ENCODE measurements at places on chromosomes 2 and 18.

GRCh38 chr2:160411167-160411566, 82.4 kb downstream of the RBMS1 start:
- no peak for DNase-seq

- no peak for DNase-seq
Observed at GRCh38 chr2:172986040-172986439, 89.6 kb upstream of the MAP3K20 start.

DNA sequence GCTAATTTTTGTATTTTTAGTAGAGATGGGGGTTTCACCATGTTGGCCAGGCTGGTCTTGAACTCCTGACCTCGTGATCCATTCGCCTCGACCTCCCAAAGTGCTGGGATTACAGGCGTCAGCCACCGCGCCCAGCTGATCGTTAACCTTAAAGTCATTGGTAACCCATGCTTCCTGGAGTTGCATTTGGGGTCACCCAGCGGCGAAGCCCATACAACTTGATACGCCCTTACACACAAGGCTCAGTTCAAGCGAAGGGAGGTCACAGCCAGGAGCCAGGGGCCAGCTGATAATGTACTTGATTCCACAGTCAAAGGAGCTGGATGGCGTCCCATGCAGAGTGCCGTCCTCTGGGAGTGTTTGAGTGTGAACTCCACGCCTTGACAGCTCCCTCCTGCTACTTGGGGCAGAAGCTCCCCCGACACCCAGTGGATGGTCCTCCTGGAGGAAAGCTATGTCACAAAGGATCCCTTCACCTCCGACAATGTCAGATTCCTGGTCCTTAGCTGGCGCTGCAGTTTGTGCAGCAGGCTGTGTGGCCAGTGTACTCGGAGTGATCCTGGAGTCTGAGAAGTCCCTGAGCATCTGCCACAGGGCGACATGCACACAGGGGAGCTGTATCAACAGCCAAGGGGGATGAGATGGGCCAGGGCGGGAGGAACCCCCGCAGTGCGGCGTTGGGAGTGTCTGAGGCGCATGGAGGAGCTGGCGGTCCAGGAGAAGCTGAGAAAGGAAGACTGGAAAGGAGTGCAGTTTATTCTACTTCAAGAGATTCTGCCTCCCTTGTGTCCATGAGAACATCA, 7.9 kb downstream of the CLHC1 start:
- DNase-seq, result no peak

DNA sequence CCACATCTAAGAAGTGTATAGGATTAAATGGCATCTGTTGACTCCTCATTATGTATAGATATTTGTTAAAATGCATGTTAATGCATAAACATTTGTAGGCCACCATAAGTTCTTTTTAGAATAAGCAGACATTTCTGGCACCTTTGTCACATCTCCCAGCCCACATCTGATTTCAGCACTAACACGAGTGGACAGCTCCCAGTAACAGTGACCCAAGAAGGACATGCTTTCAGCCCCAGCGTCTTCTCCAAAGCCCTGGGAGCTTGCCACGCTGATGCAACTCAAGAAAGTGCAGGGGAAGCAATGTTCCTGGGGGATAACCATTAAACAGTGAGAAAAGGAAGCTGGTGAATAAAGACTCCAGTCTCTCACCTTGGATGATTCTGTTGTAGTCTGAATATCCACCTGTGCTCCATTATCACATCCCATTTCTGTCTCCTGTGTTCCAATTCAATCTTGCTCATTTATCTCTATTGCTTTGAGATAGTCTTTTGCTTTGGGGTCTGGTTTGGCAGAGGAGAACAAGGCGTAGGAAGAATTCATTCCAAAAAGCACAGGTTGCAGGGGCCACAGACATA, 182.6 kb upstream of the THSD7B start:
- no peak for DNase-seq

DNA sequence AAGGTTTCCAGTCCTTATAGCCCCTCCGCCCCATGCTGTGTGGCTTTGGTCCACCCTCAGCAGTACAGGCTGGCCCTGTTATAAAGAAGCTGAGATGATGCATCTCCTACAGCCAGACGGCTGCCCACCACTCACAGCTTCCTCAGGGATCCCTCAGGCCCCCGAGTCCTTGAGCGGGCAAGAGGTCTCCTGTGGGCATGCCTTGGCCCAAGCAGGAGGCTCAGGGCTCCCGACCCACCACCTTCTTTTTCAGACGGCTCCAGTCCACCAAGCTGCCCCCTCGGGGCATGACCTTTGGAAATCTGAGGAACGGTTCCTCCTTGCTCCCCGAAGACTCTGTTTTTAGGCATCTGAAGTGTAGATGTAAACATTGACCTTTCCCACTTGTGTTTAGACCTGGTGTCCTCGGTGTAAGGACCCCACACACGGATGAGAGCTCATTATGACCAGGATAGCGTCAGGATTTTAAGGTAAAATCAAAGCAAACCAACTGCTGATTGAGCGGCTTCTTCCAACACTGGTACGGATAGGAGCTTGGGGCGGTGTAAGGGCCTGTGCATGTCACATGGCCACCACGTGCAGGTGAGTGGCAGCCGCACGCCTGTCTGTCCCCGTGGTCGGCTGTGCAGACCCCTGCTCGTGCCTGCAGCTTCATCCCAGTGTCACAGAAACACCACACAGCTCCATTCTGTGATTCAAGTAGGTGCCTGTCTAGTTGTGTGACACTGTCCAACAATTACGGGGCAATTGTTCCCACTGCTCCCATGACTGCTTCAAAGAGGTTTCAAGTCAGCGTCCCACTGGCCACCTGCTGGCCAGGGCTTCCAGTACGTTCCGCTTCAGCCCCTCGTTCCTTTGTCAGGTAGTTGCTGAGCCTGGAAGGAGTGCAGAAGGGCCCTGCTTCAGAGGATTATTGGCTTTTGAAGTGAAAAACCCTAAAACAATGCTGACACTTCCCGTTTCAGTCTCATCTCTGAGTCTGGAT, 74.7 kb downstream of the NDUFA10 start:
- DNase-seq, result no peak

DNA sequence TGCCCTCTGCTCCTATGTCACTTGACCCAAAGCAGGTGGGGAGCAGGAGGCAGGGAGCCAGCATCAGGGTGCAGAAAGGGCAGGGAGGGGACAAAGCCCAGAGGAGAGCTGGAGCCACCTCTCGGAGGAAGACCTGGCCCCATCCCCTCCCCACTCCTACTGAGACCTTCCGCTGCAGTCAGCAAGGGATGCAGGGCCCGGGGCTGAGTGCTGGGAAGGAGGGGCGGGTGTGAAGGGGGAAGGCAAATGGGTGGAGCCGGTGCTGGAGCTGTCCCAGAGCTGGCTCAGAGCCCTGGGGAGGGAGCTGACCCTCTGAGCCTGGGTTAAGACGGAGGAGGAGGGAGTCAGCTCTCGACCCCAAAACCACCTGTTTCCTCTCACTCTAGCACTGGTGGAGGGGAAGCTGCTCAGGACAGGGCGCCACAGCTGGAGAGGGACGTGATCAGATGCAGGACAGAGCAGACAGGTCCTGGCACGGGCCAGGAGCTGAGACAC, 33.8 kb downstream of the HS1BP3 start:
- peak; percentile 50 for DNase-seq

DNA sequence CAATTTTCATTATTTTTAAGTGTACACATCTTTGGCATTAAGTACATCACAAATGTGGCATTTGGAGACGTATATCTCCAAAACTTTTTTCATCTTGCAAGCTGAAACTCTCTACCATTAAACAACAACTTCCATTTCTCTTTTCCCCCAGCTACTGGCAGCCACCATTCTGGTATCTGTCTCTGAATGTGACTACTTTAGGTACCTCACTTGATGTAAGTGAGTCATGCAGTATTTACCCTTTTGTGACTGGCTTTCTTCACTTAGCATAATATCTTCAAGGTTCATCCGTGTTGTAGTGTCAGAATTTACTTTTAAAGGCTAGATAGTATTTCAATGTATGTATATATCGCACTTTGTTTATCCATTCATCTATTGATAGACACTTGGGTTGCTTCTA, 17.0 kb downstream of the BABAM2 start:
- no peak for DNase-seq

DNA sequence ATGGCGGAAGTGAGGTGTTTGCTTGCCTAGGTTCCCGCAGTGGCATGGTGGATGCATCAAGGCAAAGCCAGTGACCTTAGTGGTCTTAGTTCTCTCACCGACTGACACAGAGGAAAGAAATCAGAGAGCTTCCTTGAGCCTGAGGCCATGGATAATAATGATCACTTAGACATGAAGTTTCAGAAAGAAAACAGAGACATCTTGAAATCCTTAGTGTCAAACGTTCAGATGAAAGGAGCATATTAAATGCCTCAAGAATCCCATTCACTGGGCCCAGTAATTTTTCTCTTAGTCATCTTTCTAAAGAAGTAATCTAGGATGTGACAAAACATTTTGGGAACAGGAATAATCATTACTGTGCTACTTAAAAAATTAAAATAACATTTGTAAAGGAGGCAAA, 35.2 kb downstream of the COPS8 start:
- DNase-seq, result no peak

DNA sequence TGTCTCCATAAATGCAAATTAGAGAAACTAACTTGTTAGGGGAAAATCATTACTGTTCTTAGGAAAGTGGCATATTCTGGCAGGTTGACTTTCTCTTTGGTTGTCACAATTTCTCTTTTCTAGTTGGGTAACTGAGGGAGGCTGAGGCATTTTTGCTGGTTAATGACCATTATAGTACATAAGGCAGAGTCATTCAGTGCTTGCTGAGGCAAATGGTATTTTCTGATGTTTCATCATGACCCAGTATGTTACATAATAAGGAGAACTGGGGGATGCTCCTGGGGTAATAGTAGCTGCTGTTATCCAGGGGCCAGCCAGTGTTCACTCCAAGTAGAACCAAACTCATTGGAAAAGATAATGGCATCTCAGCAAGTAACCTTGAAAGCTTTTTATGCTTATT, 62.3 kb downstream of the ITGA6 start:
- DNase-seq, result no peak
